ENCODE measurements at places on chromosomes 3 and 15. TPM values are rescaled to one million over a fixed set of nuclear protein-coding genes. Genes with fewer than 3 reads are reported as not detected.
A peak's percentile ranks its signal among the peaks of the same experiment; 100 is the strongest.

The TYRO3 gene
- 10.6 TPM for total RNA-seq

The OR4F6 gene
- not detected for total RNA-seq

The BCL6 gene
- 22.6 TPM for total RNA-seq

The MEIS2 gene
- total RNA-seq, result 50.3 TPM

The LDHAL6B gene
- total RNA-seq, result not detected

GRCh38 chr15:61701455-61701854 is 358.8 kb downstream of the VPS13C start:
- DNase-seq, result no peak

GRCh38 chr15:49462232-49462844 is 39.3 kb downstream of the FGF7 start:
- no peak for DNase-seq

DNA sequence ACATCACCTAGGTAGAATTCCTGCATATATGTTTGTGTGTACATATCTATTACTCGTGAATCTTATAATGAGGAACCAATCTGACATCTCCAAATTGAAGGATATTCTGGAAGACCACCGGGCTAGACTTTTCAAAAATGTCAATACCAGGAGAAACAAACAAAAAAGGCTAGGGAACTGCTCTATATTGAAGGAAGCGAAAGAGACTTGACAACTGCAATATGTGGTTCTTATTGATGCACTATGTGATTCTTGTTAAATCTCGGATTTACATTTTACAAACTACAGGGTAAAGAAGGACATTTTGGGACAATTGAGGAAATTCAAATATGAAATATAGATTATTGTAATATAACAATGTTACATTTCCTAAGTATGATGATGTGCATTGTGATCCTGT is 137.5 kb upstream of the CCDC54 start:
- no peak for DNase-seq

DNA sequence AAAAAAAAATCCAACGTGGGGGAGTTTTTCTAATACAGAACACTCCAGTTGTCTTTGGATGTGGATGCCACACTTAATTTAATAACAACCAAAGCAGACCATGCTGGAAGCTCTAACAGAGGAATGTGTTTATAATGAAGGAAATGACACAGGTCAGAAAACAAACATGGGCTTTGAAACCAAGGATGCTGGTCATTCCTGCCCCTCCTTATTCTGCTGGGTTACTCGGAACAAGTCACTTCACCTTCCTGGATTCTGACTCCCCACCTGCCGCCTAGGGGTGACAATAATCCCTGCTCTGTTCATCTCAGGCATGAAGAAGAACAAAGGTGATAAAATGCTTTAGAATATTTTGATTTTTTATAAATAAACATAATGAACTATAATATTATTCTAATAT is 240.9 kb upstream of the ADAMTS9 start:
- DNase-seq, result no peak

- DNase-seq, result peak; percentile 54
Observed at GRCh38 chr15:80970018-80970657, 19.5 kb downstream of the MESD start.

DNA sequence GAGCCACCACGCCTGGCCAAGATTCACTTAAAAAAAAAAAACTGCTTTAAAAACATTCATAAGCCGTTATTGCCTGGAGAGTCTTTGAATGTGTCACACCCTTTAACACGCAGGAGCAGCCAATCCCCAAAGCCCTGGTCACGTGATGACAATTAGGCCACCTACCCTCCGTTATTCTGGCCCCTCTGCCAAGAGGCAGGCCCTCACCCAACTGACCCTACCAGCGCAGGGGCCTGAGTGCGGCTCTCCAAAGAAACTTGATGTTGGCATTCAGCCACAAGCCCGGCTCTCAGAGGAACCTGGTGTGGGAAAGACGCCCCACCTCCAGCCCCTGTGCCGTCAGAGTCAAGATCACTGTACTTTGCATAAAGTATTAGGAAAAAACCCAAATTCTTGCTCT is 11.6 kb upstream of the MUC4 start:
- no peak for DNase-seq

- peak; percentile 15 for DNase-seq
Observed at GRCh38 chr15:82737975-82738374, 28.3 kb upstream of the AP3B2 start.

GRCh38 chr3:151156618-151157216 is 46.3 kb downstream of the GPR171 start:
- peak; percentile 61 for DNase-seq

GRCh38 chr15:87099916-87100315 is 1020.2 kb downstream of the AGBL1 start:
- no peak for DNase-seq

Data from IMR-90 (cell line).